Esophagus mucosa (tissue), 1 donor: ENCODE measurements at places on chromosomes 16 and 17. TPM values are rescaled to one million over a fixed set of nuclear protein-coding genes. Genes with fewer than 3 reads are reported as not detected.

DNA sequence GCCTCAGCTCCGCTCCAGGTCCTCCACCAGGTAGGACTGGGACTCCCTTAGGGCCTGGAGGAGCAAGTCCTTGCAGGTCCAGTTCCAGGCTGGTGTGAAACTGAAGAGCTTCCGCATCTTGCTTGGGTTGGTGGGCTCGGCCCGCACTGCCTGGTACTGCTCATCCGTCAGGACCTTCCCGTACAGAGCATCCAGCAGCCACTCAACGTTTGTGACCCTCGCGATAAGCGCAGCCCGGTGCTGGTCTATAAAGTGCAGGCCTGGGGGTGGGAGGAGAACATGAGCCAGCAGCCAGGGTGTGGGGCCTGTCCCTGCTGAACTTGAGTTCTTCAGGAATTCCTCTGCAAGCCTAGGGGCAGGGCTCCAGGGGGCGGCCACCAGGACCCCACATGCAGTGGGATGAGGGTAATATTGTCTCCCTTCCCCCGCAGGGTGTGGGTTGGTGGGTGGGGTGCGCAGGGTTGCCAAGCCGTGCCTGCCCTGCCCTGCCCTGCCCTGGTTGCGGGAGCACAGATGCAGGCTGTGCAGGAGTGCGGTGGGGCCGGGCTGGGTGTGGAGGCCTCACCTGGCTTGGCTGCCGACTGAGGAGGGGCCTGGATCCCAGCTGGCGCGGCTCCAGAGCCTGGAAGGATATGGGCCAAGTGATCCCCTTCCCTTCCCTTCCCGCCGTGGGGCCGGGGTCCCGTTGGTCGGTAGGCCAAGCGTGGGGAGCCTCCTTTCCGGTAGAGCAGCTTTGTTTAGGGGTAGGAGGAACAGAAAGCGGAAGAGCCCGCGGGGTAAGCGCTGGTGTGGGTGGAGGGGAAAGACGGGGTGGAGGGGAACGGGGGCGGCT is 762 bp downstream of the PYCARD start:
- ATAC-seq = peak; percentile 84

- peak; percentile 12 for ATAC-seq
These were observed 85.0 kb upstream of the ZNF750 start for GRCh38 chr17:82924812-82925211.

The GRAP gene
- total RNA-seq = 1.00 TPM

DNA sequence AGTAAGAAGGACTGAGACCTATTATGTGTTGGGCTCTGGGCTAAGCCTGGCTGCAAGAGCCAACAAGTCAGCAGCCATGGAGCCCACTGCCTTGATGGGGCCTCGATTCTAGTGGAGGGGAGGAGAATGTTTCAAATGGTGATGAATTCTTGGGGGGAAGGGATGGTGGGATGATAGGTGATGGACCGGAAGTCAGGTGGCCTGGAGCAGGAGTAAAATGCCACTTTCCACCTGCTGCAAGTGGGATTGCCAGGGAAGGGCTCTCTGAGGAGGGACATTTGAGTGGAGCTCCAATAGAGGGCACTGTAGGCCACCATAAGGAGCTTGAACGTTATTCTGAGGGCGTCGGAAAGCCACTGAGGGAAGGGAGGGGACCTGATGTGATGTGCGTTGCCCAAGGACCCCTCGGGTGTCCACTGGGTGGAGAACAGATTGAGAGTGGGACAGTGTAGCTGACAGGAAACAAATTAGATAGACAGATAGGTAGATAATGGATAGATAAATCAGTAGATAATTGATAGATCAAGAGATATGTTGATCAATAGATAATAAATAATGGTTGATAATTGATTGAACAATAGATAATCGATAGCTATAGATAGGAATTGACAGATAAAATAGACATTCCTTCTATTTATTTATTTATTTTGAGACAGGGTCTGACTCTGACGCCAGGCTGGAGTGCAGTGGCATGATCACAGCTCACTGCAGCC is 18.2 kb upstream of the NXPH3 start:
- peak; percentile 35 for ATAC-seq

- no peak for ATAC-seq
These were observed 59.2 kb downstream of the PLD6 start for GRCh38 chr17:17146786-17147406.

DNA sequence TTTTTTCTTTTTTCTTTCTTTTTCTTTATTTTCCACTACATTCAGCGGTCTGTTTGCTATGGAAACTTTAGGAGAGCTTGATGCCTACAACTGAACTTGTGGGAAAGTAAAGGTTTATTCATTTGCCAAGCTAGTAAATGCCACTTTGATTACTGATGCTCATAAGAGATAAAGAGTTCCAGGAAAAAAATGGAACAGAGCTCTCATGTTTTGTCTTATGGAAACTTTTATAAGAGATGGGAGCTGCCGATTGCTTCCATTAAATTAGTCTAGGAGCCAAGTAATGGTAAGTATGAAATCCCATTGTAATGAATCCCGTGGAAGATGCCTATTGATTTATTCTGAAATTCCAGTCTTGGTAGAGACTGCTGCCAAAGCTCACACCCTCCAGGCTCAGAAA is 7.1 kb downstream of the ANKFN1 start:
- ATAC-seq = no peak

DNA sequence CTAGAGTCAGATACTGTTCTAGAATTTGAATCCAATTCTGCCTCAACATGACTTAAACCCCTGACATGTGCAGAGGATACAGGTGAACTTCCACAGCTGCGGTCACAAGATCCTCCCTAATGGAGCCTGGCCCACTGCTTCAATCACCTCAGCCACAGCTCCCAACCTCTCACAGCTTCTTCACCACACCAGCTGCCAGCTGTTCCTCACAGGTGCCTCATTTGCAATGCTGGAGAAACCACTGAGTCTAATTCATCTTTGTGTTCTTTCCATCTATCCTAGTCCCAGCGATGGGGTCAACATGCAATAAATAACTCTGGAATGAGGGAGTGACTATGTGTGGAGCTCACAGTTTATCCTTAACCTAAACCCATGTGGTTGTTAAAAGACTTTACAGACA is 72.0 kb upstream of the MAF start:
- no peak for ATAC-seq
